ENCODE measurements at places on chromosomes 13 and 19.

GRCh38 chr13:98664047-98664446, 87.1 kb upstream of the STK24 start:
- DNase-seq, result peak; percentile 38

GRCh38 chr13:25178070-25178469, 6.0 kb upstream of the AMER2 start:
- no peak for DNase-seq

DNA sequence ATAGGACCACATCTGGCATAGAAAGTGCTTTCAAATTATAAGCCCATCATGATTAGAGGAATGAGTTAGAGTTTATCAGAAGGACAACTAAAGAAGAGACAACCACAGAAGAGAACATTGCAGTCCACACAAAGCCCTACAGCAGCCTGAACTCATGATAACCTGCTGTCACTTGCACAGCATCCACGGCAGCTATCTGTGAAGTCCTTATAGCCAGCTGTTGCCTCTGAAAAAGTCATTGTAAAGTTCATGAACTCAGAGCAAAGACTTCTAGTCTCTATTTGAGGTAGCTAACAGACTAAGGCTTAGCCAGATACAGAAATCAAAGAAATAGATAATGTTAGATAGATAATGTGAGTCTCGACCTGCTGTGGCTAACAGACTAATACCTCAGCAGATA, 450.0 kb downstream of the KLF5 start:
- DNase-seq, result no peak

DNA sequence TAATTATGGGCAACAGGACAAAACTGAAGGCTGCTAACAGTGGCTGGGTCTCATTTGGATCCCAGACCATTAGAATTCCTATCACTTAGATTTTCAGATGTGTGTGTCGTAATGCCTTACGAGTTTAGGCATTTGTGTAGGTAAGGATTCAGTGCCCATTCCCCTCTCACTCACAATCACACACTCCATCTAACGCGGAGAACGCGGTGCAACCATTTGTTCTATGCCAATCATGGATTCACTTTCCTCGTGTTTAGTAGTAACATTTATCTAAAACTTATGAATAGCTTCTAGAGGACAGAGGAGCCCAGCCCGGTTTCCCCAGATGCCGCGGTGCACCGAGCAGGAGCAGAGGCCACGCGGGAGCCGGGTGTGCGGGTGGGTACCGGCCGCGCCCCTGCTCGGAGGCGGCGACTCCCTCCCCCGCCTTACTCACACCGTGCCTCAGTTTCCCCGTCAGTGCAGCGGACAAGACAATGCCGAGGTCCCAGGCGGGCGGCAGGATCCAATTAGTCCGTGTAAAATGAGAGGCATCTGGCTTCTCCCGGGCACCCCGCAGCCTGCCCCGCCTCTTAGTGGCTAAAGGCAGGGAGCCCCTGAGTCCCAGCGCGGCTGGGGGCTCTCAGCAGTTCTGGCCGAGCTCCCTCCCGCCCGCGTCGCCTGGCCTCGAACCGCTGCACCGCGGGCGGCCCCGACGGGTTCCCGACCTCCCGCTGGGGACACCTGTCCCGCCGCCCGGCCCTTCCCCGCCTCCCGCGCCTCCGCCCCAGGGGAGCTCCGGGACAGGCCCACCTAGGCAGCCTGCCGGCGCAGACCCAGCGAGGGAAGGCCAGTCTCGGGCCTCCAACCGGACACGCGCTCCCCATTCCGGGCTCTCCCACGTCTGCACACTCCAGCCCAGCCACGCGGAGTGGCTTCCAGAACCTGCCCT, 5.9 kb upstream of the C1QTNF9B start:
- DNase-seq, result no peak

DNA sequence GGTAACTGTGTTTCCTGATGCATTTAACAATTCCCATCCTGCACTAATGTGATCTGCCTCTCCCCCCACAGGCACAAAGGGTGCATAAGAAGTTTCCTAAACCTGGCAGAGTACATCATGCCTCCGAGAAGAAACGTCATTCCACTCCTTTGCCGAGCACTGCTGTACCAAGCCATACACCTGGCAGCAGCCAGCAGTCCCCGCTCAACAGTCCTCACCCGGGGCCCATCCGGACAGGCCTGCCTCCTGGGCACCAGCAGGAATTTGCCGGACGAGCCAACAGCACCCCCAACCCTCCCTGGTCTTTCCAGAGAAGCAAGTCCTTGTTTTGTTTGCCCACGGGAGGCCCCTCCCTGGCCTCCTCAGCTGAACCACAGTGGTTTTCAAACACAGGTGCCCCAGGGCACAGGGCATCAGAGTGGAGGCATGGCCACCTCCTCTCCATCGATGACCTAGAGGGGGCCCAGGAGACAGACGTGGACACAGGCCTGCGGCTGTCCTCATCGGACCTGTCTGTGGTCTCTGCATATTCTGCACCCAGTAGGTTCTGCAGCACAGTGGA, 58.3 kb downstream of the FAM124A start:
- DNase-seq, result no peak

GRCh38 chr19:10593820-10594637, 6.9 kb upstream of the AP1M2 start:
- no peak for DNase-seq

- no peak for DNase-seq
Observed at GRCh38 chr19:21593008-21593481, 87.6 kb downstream of the ZNF429 start.

DNA sequence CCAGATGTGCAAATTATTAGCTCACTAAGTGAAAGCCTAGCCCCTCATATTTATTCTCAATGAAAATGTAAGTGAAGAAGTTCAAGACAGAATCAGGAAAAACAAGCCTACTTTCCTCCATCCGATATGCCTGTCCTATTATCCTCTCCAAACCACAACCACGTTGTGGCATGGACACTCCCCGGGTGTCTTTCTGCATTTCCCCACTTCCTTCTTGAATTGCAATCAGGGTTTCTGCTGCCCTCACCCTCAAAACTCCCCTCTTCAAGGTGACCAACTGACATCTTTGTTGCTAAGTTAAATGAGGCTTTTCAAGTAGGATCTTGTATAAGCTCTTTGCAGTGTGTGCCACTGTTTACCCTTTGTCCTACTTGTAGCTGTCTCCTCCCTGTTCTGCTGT, 11.8 kb downstream of the SLC25A30 start:
- DNase-seq, result no peak

DNA sequence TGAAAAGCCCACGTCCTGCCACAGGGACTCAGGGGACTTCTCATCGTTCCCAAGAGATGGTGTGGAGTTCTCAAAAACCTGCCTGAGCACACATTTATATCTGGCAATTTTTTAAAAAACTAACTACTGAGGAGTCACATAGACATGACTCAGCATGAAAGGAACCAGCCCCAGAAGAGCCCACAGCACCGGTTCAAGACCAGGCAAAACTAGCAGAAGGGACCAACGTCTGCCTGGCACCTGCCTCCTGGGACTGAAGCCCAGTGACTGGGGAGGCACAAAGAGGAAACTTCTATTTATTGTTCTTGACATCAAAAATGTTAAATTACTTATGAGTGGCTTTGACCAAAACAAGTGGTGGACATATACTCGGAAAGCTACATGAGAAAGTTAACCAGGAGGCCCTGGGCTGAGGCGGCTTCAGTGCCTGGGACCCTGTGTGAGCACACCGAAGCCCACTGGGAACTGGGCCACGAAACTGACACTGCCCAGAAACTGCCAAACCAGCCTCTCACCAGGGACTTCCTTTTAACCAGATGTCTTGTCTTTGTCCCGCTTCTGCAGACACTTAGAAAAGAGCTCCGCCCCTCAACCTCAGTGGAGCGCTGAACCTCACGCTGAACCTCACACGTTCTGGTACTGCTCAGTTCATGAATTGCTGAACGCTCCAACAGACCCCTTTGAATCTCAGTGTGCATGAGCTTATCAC, 25.7 kb downstream of the C13orf46 start:
- DNase-seq, result no peak

DNA sequence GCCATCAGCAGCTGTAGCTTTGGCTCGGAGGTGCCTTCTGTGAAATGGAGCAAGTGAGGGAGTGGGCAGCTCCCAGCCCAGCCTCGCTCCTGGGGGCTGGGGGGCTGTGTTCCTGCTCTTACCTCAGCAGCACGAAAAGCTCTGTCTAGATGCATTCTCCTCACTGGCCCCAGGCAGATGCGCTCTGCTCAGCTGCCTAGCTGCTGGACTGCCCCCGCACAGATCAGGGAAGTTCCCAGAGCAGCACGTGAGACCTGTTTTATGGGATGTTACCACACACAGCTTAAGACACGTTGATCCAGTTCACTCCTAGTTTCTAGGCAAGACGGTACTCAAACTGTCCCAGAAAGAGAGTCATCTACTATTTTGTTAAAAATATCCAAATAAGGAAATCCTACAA, 13.6 kb downstream of the LCP1 start:
- no peak for DNase-seq

DNA sequence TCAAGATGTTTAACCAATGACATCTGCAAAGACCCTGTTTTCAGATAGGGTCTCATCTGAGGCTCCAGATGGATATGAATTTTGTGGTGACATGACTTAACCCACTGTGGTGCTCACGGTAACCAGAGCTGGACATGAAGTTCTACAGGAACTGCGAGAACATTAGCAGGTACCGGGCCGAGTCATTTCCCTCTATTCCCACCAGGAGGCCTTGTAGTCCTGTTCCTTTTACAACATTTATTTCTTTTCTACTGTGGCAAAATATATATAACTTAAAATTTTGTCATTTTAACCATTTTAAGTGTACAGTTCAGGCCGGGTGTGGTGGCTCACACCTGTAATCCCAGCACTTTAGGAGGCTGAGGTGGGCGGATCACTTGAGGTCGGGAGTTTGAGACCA, 7.6 kb upstream of the TSPAN16 start:
- DNase-seq, result no peak

DNA sequence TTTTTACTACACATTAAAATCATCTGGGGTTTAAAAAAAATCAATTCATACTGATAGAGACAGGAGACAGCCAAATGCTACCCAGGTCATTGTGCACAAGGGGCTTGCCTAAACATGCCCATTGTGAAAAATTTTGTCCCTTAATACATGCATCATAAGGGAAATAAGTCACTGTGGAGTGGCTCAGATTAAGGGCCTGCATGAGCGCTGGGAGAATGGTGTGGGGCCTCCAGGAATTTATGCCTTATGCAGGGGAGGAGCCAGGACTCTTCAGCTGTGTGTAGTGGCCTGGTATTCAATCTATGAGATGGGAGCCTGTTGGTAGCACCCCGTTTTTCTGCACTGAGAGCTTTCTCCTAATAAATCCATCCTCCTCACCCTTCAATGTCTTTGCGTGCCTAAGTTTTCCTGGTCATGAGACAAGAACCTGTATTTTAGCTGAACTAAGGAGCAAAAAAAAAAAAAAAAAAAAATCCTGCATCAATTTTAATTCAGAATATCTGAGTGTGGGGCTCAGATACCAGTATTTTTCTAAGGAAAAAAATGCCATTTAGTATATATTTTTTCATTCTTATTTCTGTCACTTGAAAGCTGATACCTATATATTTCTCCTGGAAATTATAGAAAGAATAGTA, 997.6 kb upstream of the ATXN8OS start:
- no peak for DNase-seq

- no peak for DNase-seq
Observed at GRCh38 chr13:92054389-92054788, 656.0 kb downstream of the GPC5 start.

GRCh38 chr19:38060331-38060730, 153.3 kb downstream of the SIPA1L3 start:
- DNase-seq, result no peak

- DNase-seq, result peak; percentile 62
Observed at GRCh38 chr19:2391118-2391725, 31.2 kb downstream of the TMPRSS9 start.

GRCh38 chr19:4717191-4717965, 6.3 kb downstream of the DPP9 start:
- no peak for DNase-seq

GRCh38 chr19:41495589-41495988, 52.6 kb downstream of the ERICH4 start:
- no peak for DNase-seq

- no peak for DNase-seq
Observed at GRCh38 chr13:38826182-38826813, 139.4 kb downstream of the FREM2 start.

DNA sequence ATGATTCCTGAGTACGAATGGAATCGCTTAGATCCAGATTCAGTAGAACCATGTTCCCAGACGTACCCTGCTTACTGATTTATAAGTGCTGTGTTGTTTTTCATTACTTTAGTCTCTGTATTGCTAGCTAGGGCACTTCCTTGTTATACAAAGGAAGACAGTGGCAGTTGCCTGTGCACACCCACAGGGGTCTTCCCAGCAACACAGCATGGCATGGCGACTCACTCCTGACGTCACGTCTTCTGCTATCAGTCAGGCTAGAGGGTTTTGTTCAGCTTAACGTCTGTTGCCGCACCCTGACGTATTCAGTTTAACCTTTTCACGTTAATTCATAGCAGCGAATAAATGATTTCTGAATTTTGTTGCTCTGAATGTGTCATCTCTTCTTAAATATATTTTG, 295.1 kb downstream of the MYO16 start:
- DNase-seq, result no peak

GRCh38 chr13:39777021-39777420, 121.6 kb downstream of the COG6 start:
- DNase-seq, result no peak

DNA sequence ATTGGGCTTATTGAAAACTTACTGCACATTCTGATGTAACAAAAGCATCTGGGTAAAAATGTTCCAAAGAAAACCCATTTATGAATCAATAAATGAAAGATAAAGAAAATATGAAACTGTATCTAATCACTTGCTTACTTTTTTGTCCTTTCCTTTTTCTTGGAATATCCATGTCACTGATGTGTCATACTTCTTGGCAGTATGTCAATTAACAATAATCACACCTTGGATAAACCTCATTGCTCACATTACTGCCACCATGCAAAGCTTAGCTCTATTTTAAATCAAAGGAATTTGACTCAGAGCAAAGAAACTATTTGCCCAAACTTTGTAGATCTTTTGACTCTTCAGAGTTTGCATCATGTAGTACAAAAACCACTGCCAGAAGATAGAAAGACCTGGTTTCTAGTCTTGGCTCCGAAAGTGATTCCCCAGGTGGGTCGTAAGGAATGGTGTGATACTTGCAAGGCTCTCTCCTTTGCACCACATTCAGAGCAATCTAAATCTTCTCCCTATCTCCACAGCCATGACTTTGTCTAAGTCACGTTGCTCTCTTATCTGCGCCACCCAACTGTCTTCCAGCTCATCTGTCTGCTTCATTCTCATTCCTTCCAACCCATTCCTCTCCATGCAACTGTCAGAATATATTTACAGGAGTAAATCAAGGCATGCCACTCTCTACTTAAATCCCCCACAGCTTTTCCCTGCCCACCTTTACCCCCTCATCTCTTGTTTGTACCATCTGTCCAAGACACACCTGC, 311.9 kb downstream of the COG6 start:
- DNase-seq, result no peak

- DNase-seq, result no peak
Observed at GRCh38 chr13:112688560-112689302, 1.1 kb upstream of the ATP11A start.

- no peak for DNase-seq
Observed at GRCh38 chr13:51327961-51328360, 11.5 kb upstream of the SERPINE3 start.

- DNase-seq, result no peak
Observed at GRCh38 chr13:109254274-109254673, 532.1 kb downstream of the IRS2 start.

GRCh38 chr13:24664726-24665409, 15.3 kb upstream of the ATP12A start:
- no peak for DNase-seq
